ENCODE measurements at places on chromosomes 6 and 20.

- no peak for DNase-seq
These were observed 41.2 kb downstream of the CDC5L start for GRCh38 chr6:44428682-44429081.

DNA sequence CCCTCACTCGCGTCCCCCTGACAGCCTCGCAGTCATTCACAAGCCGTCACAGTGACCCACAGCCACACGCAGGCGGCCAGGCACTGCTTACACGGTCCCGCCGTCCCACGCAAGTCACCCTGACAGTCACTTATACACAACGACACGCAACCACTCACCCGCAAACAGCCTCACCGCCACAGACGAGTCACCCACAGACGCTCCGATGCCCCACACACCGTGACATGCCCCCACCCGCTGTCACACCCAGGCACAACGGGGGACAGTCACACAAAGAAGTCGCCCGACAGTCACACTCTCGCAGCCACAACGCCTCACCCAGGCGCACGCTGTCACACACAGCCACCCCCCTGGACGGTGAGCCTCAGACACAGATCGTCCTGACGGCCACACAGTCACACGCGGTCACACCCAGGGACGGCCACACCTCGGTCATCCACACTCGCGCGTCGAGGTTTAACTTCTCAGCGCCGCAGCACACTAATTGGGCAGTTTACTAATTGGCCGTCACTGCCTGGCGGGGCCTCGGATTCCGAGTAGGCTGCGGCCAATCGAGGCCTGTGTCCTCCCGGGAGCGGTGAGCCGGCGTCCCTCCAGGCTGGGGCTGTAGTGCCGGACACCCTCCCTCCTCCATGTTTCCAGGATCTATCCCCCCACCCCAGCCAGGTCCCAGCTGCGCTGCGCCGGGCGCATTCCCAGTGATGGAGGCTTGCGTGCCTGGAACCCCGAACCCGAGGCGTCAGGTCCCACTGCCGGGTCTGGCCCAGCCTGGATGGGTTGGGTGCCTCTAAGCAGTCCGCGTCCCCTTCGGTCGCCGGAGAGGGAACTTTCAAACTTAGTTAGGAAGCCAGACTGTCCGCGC lies 790 bp downstream of the TOX2 start:
- DNase-seq = no peak

- DNase-seq = no peak
These were observed 31.9 kb downstream of the C6orf89 start for GRCh38 chr6:36917541-36918193.

DNA sequence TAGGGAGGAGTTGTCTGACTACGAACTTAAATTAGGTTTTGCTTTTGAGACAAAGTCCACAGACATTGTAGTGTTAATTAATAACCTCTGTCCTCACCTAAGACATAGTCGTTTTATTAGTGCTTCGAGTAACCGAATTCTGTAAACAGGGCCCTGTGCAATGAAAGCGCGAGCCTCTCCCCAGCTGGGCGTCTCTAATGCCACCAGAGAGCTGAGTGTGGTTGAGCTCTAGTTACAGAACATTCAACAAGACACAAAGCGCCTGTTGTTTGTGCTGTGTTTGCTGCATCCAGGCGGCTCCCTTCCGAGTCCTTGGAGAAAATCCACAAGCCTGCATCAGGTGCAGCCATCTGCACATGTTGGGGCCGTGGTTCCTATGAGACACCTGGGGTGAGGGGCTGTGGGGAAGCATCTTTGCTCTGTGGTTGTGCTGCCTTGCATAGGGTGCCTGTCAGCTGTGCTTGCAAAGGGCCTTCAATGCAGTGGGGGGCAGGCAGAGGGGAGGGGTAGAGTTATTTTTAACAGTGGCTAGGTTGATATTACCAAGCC lies 63.9 kb downstream of the CD164 start:
- peak; percentile 51 for DNase-seq

DNA sequence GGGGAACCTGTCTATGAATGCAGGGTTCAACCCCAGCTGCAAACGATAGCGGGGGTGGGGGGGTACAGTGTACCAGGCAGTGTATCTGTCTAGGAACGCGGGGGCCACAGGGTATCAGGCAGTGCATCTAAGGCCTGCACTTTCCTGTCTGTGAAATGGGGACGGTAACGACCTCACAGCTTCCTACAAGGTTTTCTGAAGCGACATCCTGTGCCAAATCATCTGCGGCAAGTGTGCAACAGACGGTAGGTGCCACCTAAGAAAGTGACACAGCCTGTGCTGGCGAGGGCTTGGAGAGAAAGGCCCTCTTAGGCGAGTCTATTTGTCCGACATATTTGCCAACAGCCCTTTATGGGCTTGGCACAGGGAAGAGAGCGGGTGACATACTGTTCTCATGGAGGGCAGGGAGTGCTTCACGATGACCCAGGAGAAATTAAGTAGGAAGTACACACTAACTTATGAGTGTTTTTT lies 3.8 kb downstream of the DIDO1 start:
- no peak for DNase-seq

GRCh38 chr6:155150967-155151671 lies 112.7 kb upstream of the CLDN20 start:
- DNase-seq = no peak

GRCh38 chr6:157596886-157597285 lies 215.9 kb downstream of the ZDHHC14 start:
- DNase-seq = no peak

DNA sequence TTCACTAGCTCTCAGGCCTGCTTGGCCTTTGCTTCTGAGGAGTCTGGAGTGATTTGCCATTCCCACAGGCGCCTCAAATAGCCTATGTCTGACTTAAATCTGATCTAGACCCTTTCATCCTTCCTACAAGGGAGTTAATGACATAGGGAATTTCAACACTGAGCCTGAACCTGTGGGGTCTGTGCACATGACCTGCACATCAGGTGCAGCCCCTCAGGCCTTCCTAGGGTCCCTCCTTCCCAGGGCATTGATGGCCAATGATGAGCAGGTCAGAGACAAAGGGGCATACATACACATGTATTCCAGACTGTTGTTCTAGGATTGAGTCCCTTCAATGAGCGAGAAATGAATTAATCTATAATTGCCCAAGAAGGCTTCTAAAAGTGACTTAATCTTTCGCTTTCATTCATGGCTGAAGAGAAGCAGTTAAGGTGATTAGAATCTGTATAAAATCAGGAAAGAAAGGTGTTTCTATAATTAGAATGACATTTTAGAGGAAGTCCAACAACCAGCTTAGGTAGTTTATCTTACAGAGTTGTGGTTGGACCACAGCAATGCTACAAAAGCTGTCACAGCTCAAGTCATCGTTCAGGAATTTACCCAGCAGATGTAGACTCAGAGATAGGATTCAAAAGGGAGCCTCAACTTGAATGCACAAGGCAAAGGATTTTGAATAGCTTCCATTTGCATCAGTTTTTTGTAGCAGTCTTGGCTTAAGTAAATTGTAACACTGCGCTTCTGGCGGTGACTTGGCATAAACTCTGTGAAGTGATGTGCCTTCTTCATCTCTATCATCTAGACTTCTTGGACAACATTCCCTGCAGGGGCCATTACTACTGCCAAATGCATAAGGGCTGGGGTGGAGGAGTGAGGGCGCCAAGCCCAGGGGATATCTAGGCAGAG lies 27.0 kb upstream of the TBC1D7 start:
- DNase-seq = no peak

DNA sequence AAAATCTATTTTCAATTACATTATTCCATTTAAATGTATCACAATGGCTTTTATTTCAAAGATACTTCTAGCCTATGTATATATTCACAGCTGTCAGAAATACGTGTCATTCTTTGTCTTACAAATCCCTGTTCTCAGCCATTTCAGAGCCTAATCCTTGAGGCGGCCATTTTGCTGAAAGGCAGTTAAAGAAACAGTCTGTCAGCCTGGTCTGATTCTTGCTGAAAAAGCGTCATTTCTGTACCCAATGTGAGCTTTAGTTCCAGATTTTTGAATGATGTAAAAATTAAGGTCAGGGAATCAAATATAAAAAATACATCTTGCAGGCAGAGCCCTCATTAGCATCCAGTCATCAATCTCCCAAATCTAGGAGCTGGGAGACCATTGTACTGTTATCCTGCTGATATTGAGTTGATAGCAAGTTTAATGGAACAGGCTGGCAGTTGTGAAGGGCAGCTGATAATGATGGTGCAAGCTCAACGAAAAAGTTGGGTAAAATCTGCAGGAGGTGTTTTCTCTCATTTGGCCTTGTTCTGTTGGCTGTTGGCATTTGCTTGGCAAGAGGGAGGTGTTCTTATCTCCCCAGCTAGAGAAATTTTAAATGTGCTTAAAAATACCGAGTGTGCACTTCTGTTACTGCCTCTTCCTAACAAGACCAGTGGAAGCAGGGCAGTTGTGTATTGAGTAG lies 314.8 kb downstream of the SOX4 start:
- DNase-seq = no peak

- DNase-seq = no peak
These were observed 750.8 kb upstream of the SLC35B3 start for GRCh38 chr6:9186148-9186547.

- no peak for DNase-seq
These were observed 76.9 kb downstream of the NCOA3 start for GRCh38 chr20:47578543-47578942.

GRCh38 chr20:1012359-1013168 lies 10.5 kb upstream of the RSPO4 start:
- DNase-seq = no peak

DNA sequence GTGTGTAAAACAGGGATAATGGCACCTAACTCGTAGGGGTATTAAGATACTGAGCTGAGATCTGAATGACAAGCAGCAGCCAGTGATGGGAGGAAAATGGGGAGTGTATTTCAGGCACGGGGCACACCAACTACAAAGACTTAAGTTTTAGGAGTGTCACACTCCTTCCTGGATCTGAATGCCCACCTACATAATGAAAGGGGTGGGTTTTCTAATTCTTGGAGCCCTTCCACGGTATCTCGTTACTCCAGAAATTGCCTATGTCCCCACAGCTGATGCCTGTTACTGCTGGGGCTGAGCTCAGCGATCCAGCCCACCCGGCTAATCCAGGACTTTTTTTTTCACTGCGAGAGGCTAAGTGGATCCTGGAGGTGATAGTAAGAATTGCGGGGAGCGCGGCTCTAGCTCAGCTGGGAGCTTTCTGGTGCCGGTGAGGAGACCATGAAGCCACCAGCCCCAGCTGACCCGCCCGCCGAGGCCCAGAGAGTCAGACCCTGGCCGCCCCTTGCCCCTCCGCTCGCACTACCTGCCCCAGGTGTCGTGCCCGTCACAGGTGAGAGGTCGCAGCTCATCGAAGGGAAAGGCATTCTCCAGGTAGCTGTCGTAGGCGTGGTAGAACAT lies 727 bp downstream of the EDEM2 start:
- DNase-seq = peak; percentile 0
